Activated naive CD4-positive, alpha-beta T cell treated with anti-CD3 and anti-CD28 coated beads for 36 hours (primary cell): ENCODE measurements at places on chromosomes 4 and X.

DNA sequence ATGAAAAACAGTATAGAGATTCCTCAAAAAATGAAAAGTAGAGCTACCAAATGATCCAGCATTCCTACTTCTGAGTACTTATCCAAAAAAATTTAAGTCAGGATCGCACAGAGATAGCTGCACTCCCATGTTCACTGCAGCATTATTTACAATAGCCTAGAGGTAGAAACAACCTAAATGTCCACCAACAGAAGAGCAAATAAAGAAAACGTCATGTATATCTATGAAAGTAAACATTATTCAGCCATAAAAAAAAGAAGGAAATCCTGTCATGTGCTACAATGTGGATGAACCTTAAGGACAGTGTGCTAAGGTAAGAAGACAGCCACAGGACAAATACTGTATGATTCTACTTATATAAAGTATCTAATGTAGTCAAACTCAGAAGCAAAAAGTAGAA lies 12.4 kb downstream of the THOC2 start:
- H3K27ac ChIP-seq = no peak overlapping the region
- peaks cover 3% of the 10 kb centered on the region for H3K36me3 ChIP-seq
- peaks cover 22% of the 10 kb centered on the region for H3K4me1 ChIP-seq
- H3K4me3 ChIP-seq = no peak overlapping the region
- no peak for DNase-seq
- H3K27me3 ChIP-seq = no peaks in the 10 kb centered on the region

DNA sequence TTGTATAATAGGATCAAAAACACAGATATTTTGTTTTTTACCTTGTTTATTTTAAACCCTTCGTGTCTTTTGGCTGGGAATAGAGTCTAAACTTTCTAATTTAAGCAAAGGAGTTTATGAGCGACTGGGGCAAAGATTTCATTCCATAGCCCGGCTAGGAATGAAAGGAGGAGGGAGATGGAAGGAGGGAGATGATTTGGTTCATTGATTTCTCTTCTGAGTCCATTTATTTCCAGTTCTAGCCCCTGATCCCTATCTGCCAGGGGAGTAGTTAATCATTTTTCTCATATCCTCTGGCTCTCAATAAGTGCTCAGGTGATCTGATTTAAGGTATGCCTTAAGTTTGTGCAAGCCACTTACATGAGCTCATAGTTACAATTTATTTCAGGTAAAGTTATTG lies 120.0 kb downstream of the SPRY1 start:
- H3K36me3 ChIP-seq = no peaks in the 10 kb centered on the region
- no peak for DNase-seq

DNA sequence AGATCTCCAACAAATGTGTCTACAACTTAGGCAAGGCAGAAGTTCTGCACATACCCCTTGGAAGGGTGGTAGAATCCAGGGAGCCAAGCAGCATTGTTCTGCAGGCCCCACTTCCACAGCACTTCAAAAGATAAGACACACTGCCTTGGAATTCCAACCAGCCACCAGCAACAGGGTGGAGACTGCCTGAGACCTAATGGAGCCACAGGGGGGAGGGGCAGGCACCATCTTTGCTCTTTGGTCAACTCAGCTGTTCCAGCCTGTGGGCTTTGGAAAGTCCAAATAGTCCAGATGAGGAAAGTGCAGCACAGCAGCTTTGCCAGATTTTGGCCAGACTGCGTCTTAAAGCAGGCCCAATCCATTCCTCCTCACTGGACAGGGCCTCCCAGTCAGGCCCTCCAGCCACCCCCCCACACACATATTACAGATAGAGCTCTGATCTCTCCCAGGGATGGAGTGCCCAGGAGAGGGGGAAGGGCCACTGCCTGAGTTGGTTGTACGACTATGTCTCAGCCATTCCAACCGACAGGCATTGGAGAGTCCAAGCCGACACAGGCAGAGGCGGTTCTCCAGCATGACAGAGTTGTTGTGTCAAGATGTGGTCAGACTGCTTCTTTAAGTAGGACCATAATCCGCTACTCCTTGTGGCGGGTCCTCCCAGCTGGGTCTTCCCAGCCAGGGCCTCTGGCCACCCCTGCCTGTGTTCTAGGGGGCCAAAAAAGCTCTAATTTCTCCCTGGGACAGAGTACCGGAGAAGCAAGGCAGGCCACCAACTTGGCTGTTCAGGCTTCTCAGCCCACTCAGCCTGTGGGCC lies 42.5 kb upstream of the ANTXR2 start:
- H3K36me3 ChIP-seq = peaks cover 2% of the 10 kb centered on the region
- H3K27me3 ChIP-seq = no peaks in the 10 kb centered on the region
- no peak overlapping the region for H3K4me3 ChIP-seq
- no peak overlapping the region for H3K27ac ChIP-seq

DNA sequence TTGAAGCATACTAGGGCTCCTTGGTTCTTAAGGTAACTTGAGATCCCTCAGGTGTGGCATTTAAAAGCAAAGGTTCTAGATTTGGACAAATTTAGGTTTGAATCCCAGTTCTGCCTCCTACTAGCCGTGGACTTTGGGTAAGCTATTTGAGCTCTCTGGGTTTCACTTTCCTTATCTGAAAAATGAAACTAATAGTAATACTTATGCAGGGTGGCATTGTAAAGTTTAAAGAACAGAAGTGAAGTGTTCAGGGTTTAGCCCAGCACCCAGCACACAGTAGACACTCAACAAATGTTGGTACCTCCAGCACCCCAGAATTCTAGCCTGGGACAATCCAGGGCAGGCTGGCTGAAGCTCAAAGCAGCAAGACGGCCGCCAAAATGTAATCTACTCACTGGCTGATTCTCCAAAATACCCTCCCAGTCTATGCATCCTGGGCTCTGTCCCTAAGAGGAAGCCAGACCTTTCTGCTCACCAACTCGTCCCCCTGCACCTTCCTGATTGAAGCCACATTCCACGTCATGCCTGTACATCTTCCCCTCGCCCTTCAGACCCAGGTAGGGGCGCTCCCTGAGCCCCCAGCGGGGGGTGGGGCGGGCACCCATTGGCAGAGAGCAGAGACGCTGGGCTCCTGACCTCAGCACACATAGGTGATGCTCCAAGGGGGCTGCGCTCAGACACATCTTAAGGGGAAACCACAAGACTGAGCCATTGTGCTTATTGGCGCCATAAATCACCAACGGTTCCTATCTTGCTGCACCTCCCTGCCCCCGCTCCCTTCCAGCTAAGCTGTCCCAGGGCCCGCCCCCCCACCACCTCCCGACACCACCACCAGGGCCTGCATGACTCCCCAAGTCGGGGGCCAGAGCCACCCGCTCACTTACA lies 160.6 kb downstream of the BCOR start:
- peaks cover 11% of the 10 kb centered on the region for H3K4me1 ChIP-seq
- DNase-seq = peak; percentile 31
- peak overlapping the region; percentile 42 for H3K4me3 ChIP-seq
- no peaks in the 10 kb centered on the region for H3K27me3 ChIP-seq

DNA sequence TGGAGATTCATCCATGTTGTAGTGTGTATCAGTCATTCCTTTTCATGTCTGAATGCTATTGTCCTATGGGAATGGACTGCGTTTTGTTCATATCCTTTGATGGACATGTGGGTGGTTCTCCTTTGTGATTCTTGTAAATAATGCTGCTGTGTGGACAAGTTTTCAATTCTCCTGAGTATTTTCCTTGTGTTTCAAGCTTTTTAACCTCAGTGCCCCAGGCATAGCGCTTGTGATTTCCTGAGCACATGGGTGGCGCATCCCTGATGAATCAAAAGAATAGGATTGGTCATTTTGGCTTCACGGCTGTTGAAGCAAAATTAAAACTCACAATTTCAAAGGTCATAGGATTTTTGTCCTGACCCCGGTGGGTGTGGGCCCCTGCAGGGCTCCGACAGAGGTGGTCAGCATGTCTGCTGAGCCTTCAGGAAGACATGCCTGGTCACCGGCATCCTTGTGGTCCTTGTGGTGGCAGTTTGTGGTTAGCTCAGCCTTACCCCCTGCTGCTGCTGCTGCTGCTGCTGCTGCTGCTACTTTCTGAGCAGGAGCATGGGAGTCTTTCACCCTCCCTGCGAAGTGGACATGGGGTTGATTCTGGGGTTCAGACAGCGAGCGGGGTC lies 30.0 kb downstream of the SHROOM2 start:
- H3K36me3 ChIP-seq = no peaks in the 10 kb centered on the region
- no peaks in the 10 kb centered on the region for H3K4me1 ChIP-seq
- no peak for DNase-seq

- H3K36me3 ChIP-seq = peaks cover 11% of the 10 kb centered on the region
- no peaks in the 10 kb centered on the region for H3K4me1 ChIP-seq
- H3K4me3 ChIP-seq = no peak overlapping the region
- H3K27me3 ChIP-seq = no peaks in the 10 kb centered on the region
- H3K27ac ChIP-seq = no peak overlapping the region
Observed at GRCh38 chrX:108131471-108131870, 39.9 kb downstream of the ATG4A start.

DNA sequence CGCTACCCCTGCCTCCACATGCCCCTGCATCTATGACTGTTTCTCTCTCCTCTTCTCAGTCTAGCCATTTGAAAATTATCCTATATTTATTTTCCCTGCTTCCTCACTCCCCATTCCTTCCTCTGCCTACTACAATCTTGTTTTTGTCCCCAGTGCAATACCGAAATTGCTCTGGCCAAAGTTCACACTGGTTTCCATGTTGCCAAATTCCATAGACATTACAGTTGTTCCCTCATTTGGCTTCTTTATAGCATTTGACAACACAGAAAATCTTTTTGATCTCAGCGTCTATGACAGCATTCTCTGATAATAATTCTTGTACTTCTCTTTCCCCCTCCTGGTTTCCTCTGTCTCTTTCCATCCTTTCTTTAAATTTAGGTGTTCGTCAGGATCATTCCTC lies 99.4 kb downstream of the GPR82 start:
- peaks cover 16% of the 10 kb centered on the region for H3K36me3 ChIP-seq
- no peak overlapping the region for H3K4me3 ChIP-seq
- DNase-seq = no peak

- H3K36me3 ChIP-seq = no peaks in the 10 kb centered on the region
- no peaks in the 10 kb centered on the region for H3K27me3 ChIP-seq
- H3K4me3 ChIP-seq = no peak overlapping the region
- no peak for DNase-seq
Observed at GRCh38 chr4:179843370-179843769, 2399.8 kb upstream of the TENM3 start.

GRCh38 chrX:117002981-117003380 lies 540.2 kb upstream of the CT83 start:
- H3K36me3 ChIP-seq = no peaks in the 10 kb centered on the region
- no peak overlapping the region for H3K27ac ChIP-seq
- H3K4me1 ChIP-seq = no peaks in the 10 kb centered on the region
- DNase-seq = no peak
- H3K4me3 ChIP-seq = no peak overlapping the region
- H3K27me3 ChIP-seq = no peaks in the 10 kb centered on the region

DNA sequence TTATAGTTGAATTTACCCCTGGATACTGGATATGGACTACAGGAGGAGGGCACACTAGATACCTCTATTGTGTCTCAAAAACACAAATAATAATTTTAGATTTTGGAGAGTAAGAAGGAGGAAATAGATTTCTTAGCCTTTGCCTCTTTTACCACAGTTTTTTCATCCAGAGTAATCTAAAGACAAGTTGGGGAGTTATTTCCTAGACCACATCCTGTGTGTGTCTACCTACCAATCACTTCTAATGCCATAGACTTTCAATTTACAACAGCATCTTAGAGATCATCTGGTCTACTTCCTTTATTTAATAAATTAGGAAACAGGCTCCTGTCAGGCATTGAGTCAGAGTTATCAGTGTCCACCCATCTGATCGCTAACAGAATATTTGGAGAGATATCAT lies 191.5 kb downstream of the EDA start:
- no peaks in the 10 kb centered on the region for H3K36me3 ChIP-seq
- DNase-seq = no peak

- peaks cover 19% of the 10 kb centered on the region for H3K36me3 ChIP-seq
- H3K27me3 ChIP-seq = no peaks in the 10 kb centered on the region
- no peak overlapping the region for H3K27ac ChIP-seq
- no peak overlapping the region for H3K4me3 ChIP-seq
- H3K4me1 ChIP-seq = no peaks in the 10 kb centered on the region
- no peak for DNase-seq
Observed at GRCh38 chrX:53379747-53380146, 42.7 kb downstream of the SMC1A start.

- H3K4me1 ChIP-seq = peaks cover 2% of the 10 kb centered on the region
- H3K27ac ChIP-seq = no peak overlapping the region
- DNase-seq = no peak
- H3K27me3 ChIP-seq = peaks cover 41% of the 10 kb centered on the region
Observed at GRCh38 chr4:24913119-24913485, 260 bp upstream of the CCDC149 start.

DNA sequence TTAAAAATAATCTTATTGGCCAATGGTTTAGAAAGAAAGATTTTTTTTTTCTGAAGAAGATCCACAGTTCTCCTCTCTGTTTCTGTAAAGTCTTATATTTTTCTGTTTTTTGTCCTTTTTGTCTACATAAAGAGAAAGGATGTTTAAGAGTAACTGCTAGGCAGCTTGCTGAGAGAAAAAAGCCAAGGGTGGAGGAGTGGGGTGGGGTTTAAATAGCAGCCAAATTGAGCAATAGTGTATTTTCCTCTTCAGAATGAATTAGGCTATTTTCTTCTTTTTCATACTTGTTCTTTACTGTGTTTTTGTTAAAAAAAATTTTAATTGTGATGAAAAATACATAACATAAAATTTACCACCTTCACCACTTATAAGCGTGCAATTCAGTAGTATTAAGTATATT lies 224.6 kb downstream of the SOWAHB start:
- H3K4me1 ChIP-seq = no peaks in the 10 kb centered on the region
- DNase-seq = no peak
- no peak overlapping the region for H3K27ac ChIP-seq
- H3K27me3 ChIP-seq = peaks cover 9% of the 10 kb centered on the region
- no peak overlapping the region for H3K4me3 ChIP-seq

GRCh38 chr4:932713-933070 lies 432 bp downstream of the TMEM175 start:
- peak overlapping the region; percentile 90 for H3K27ac ChIP-seq
- no peaks in the 10 kb centered on the region for H3K36me3 ChIP-seq

DNA sequence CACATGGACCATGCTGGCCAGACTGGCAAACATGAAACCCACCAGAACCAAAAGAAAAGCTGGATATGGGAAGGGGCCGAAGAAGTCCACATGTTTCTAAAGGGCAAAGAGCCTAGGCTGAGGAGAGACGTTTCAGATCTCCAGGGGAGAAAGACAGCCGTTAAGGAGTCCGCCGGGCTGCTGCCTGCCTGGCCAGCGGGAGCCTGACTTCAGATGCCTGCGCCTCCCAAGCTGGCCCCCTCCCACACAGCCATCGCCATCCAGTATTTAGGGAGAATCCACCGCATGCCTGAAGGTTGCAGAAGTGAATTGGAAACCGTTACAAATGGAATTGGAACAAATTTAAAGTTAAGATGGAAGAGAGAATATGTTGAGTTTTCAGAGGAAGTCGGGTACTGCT lies 2.9 kb downstream of the TBL1X start:
- no peaks in the 10 kb centered on the region for H3K27me3 ChIP-seq
- H3K36me3 ChIP-seq = peaks cover 10% of the 10 kb centered on the region
- no peak overlapping the region for H3K4me3 ChIP-seq
- peaks cover 34% of the 10 kb centered on the region for H3K4me1 ChIP-seq
- no peak overlapping the region for H3K27ac ChIP-seq

DNA sequence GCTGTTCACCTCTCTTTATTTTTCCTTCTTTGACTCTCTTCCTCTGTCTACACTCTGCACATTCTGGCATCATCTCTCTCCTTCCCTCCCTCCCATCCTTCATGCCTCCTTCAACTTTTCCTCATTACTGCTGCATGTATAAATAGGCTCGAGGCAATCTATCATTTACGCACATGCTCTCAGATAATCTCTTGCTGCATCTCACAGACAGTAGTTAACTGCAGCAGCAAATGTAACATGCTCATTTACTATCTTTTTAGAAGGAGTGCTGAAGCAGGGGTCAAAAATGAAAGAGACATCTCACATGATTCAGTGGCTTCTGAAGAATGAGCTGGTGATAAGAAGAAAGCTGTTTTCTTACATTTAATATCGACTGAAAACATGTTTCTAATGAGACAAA lies 127.7 kb downstream of the RASL11B start:
- H3K4me3 ChIP-seq = no peak overlapping the region
- no peak overlapping the region for H3K27ac ChIP-seq
- H3K36me3 ChIP-seq = peaks cover 13% of the 10 kb centered on the region
- no peak for DNase-seq
- H3K4me1 ChIP-seq = no peaks in the 10 kb centered on the region
